CD4-positive, alpha-beta T cell treated with Interleukin-15 for 1 hour (primary cell): ENCODE measurements at places on chromosomes 1 and 21.

- DNase-seq, result no peak
Observed at GRCh38 chr1:26799479-26800142, 11.9 kb downstream of the PIGV start.

GRCh38 chr1:101451888-101452287 lies 215.1 kb downstream of the S1PR1 start:
- DNase-seq, result no peak

- DNase-seq, result no peak
Observed at GRCh38 chr1:192261476-192261875, 55.3 kb upstream of the RGS21 start.

GRCh38 chr1:48688102-48688760 lies 88.5 kb downstream of the BEND5 start:
- DNase-seq, result no peak

DNA sequence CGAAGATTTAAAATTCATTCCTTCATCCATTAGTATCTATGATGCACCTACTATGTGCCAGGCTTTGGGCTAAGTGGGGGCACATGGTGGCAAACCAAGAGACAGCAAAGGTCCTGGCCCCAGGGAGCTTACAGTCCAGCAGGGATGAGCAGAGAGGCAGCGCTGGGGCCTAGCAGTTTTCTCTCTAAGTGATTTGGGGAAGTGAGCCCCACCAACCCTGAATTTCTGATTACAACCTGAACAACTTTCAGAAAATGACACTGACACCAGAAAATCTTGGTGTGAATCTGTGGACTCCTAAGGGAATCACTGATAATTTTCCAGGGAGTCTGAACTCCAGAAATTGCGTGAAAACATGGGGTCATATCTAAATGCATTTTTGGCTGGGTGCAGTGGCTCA lies 111.5 kb downstream of the CAPN8 start:
- no peak for DNase-seq

DNA sequence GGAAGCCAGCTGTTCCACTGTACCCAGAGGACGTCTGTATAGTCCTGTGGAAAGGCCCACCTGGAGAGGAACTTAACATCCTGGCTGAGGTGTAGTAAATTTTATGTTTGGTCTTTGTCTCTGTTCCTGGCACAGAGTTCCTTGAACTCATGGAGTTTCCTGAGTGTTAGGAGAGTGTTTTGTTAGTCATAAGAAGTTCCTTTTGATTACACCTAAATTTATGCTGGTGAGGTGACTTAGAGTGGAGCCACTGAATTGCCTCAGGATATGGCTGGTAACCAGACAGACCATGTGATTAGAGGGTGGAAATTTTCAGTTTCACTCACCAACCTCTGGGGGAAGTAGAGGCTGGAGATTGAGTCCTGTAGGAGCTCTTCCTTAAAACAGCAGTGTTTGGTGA lies 57.9 kb downstream of the RASAL2 start:
- DNase-seq, result no peak

GRCh38 chr1:203305809-203306088 lies 430 bp downstream of the BTG2 start:
- no peak for DNase-seq

GRCh38 chr21:26080211-26080610 lies 90.4 kb downstream of the APP start:
- DNase-seq, result no peak

GRCh38 chr1:235867903-235868469 lies 1.3 kb upstream of the LYST start:
- peak; percentile 66 for DNase-seq

DNA sequence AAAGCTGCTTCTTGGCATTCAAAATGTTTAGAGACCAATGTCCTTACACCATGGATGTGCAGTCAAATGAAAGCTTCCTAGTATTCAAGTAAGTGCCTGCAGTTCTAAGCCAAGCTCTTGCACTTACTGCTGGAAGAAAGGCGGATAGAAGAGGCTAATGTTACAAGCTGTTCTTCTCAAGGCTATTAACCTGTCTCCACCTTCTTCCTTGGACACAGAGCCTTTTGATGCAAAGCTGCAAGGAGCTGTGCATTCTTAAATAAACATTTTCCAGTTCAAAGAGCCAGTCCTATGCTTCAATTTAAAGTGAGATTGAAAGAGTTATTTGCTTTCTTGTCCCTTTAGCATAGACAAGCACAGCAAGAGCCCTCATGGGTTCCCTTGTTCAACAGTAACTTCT lies 167.9 kb upstream of the RUNX1 start:
- DNase-seq, result no peak

- DNase-seq, result no peak
Observed at GRCh38 chr1:86430376-86430775, 6.4 kb downstream of the CLCA2 start.

GRCh38 chr1:92803140-92803887 lies 18.4 kb upstream of the EVI5 start:
- no peak for DNase-seq

DNA sequence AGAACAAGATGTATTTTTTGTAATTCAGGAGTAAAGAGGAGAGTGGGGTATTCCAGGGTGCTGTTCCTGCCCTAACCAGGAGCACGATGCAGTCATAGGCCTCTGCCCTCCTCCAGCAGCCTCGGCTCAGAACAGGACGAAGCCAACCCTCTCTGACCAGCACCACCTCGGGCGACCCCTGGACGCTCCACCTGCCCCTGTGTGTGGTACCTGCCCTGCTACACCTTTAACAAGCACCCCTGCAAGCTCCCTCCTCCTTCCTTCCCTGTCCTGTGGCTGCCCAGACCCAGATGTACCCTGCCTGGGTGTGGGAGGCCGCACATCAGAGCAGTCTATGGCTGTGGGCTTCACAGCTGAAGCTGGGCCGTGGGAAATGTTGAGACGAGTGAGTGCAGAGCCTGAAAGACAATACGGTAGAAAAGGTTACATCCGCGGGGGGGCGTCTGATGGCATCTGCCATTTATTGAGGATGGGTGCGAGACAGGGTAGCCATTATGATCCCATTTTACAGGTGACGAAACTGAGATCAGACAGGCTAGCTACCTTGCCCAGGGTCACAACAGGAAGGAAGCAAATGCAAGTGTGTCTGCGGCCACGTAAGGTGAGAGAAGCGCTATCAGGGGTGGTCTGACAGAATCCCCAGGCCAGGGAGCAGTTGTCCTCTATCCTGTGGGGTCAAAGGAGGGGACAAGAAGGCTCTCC lies 4.6 kb downstream of the ERG start:
- DNase-seq, result no peak

GRCh38 chr1:94714552-94714951 lies 105.6 kb upstream of the SLC44A3 start:
- DNase-seq, result no peak

GRCh38 chr1:219575563-219575962 lies 37.3 kb downstream of the ZC3H11B start:
- no peak for DNase-seq

DNA sequence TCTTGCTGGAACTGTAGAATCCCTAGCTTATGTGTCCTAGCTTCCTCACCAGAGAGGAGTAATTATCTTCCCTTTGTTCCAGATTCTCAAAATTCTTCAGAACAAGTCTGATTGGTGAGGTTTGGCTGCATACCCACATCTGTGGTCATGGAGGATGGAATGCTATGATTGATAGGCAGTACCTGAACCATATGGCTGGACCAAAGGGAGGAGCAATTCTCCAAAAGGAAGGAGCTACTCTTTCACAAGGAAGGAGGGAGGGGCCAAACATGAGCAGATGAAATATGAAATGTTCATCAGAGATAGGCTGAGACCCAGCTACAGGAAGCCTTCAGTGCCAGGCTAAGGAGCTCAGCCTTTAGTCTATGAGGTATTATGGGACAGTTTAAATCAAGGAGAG lies 5.0 kb upstream of the RNF19B start:
- DNase-seq, result no peak

DNA sequence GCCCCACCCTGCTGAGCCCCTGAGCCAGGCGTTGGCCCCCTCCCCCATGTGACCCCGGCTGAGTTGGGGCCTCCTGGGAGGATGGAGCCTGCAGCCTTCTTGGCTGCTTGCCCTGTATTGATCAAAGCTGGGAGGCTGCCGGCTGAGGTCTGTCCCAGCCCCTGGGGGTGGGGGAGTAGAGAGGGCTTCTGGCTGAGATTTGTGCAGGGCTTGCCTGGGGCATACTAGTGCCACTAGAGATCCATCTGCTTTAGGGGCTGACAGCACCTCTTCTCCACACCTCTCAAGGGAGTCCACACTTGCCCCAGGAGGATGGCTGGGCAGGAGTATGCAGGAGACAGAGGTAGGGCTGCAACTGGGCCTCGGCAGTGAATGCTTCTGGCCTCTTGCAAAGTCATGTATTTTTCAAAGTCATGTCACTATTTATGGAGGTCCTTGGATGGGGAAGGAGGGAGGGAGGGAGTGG lies 53.6 kb upstream of the SSBP3 start:
- no peak for DNase-seq

DNA sequence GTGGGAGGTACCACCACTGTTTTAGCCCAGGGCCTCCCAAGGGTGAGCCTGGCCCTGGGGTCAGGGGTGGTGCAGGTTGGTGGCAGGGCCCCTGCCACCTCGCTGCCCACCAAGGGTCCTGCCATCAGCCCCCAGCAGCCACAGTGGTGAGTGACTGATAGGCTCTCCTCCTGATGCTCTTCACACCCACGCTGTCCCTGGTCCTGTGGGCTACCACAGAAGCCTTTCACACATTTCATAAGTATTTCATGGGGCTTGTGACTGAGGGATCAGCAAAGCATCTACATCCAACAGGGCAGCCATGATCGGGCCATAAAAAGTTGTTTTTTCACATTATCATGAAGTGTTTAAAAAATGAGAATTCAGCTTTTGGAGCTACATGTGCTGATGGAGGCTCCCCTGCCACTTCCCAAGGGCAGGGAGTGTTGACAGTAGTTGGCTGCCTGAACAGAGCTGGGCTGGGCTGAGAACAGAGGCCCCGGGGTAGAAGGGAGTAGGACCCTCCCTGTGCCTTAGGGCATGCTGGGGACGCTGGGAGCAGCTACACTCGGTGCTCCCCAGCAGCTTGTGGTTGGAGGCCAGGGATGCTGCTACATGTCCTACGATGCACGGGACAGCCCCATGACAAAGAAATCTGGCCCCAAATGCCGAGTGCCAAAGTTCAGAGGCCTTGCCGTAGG lies 73.1 kb upstream of the TMEM51 start:
- DNase-seq, result no peak

DNA sequence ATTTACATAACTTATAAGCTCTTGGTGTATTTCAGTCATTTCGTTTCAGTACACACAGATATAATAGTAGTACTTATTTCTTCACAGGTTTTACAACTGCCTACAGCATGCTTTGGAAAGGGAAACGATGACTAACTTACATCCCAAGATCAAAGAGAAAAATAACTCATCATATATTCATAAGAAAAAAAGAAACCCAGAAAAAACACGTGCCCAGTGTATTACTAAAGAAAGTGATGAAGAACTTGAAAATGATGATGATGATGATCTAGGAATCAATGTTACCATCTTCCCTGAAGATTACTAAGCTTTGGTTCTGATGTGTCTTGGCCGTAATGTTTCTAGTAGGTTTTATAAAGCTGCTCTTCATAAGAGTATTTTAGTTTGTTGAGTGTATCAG lies 30.9 kb downstream of the TYW3 start:
- no peak for DNase-seq

- no peak for DNase-seq
Observed at GRCh38 chr1:52751589-52752483, 25.6 kb downstream of the ZYG11B start.

DNA sequence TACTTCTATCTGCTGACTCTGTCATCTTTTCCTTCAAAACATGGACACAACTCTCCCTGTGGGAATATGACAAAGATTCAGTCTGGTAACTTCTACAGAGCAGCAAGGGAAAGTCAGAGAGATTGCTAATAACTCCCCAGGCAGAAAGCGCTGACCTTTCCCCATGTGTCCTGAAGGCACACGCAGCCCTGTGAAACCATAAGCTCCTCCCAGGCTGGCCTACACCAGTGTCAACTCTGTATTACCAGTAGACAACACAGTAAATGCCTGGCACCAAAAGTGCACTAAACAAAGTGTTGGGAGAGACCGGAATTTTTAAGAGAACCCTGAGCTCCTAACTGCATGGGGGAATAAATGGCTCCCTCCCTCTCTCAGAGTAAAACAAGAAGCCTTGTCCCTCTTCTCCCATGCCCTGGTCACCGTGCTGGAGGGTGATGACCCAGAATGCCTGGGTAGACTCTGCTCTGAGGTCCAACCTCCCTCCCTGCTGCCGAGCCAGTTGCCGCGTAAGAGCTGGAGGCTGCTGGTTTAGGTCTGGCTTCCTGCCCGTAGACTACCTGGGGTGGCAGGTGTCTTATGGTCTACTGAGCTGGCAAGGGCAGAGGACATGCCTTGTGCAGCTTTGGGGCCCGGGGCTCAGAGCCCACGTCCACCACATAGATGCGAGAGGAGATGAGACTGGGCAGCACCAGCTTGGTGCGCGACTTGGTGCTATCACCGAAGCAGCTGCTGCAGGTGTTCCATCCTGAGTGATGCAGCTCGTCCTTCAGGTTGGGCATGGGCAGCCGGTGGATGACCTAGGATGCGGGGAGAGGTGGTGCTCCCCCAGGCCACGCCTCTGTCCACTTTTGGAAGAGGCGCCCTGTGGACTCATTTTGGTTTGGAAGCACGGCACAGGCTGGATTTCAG lies 3.9 kb downstream of the SELENBP1 start:
- no peak for DNase-seq

GRCh38 chr1:229271448-229272159 lies 693 bp downstream of the RAB4A start:
- DNase-seq, result peak; percentile 32

DNA sequence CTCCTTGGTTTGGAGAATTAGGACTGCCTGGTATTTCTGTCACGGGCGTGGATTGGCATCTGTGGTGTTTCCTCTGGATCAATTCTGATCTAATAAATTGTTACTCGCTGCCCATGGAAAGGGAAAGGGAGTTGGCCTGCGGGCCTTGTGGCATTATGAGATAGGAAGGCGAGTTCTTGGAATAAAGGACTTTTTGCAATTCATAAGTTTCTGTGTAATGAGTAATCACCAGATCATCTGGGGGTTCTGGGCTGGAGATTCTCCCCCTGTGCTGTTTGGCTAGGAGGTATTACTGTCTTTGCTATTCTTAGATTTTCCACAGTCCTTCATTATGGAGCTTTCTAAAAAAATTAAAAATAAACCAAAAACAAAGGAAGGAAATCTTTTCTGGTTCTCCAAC lies 315.9 kb downstream of the CAMTA1 start:
- DNase-seq, result no peak

- no peak for DNase-seq
Observed at GRCh38 chr1:58059789-58060188, 486.7 kb downstream of the OMA1 start.

DNA sequence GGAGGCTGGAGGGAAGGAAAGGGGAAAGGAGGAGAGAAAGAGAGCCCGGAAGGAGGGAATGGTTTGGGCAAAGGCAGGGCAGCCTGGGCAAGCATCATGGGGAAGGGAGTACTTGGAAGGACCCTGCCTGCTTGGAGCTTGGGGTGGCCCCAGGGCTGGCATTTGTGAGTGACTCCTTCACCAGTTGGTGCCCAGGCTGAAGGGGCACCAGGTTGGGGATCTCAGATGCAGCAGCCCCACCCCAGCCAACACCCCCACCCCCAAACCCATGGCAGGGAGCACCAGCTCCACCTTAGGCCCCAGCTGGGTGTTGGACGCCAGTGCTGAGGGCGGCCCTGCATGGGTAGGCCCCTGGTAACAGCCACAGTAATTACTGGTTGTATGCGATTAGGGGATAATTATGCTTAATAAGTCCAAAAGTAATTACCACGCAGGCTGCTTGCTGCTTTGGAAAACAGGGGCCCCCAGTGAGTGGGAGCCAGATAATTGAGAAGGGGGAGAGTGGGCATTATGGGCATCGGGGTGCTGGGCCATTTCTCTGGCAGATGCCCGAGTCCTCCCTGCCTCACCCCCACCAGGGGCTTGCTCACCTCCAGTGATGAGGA lies 78.3 kb downstream of the VWA5B1 start:
- DNase-seq, result no peak

- no peak for DNase-seq
Observed at GRCh38 chr1:228308085-228308601, 98.5 kb downstream of the TRIM11 start.
